GM20000 (cell line): ENCODE measurements at places on chromosomes 7 and 10.

- DNase-seq, result no peak
Measured at GRCh38 chr7:116497708-116498107, 1.8 kb upstream of the CAV2 start.

- DNase-seq, result no peak
Measured at GRCh38 chr10:17993361-17993760, 41.6 kb downstream of the SLC39A12 start.

DNA sequence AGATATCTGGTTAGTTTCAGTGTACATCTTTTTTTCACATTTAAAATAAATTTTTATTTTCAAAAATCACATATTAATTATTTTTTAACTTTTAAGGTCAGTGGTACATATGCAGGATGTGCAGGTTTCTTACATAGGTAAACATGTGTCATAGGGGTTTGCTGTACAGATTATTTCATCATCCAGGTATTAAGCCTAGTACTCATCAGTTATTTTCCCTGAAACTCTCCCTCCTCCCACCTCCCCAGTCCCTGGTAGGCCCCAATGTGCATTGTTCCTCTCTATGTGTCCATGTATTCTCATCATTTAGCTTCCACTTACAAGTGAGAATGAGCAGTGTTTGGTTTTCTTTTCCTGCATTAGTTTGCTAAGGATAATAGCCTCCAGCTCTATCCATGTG is 323.0 kb downstream of the C7orf25 start:
- DNase-seq, result no peak

DNA sequence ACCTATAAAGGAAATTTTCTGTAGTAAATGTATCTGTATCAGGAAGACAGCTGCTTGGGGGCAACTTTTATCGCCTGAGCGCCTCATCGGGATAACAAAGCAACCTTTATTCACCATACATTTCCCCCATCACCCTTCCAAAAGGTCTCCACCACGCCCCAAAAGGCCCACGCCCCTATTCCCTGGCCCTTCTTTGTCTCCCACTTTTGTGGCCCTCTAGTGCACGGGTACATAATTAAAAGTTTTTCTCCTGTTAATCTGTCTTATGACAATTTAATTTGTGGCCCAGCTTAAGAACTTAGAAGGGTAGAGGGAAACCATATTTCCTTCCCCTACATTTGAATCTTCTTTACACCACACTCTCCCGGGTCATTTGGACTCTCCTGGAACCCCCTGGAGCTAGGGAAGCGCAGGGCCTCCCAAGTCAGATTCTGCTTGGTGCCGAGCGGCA is 625 bp downstream of the RP9 start:
- peak; percentile 27 for DNase-seq

GRCh38 chr7:138992052-138992531 is 10.9 kb upstream of the KIAA1549 start:
- DNase-seq, result no peak

GRCh38 chr7:30905078-30906012 is 6.3 kb upstream of the AQP1 start:
- no peak for DNase-seq

DNA sequence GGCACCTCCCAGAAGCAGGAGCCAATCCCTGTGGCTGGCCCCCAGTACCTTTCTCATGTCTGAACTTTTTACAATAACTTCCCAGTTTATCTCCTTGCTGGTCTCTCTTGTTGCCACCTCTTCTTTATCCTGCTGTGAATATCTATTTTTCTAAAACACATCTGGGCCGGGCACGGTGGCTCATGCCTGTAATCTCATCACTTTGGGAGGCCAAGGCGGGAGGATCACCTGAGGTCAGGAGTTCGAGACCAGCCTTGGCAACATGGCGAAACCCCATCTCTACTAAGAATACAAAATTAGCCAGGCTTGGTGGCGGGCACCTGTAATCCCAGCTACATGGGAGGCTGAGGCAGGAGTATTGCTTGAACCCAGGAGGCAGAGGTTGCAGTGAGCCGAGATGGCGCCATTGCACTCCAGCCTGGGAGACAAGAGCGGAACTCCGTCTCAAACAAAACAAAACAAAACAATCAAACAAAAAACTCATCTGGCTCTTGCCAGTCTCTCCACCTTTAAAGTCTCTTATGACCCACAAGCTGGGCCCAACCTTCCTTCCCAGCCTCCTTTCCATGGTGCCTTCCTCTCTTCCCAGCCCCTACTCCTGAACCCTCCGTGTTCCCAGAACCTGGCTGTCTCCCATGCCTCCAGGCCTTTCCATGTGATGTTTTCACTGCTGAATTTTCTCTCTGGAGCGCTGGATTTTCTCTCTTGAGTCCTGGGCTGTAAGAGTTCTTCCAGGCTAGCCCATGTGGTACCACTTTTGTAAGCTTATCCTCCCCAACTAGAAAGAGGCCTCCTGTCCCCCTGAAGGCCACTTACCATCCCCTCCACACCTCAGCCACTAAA is 51.3 kb downstream of the HIP1 start:
- no peak for DNase-seq

- DNase-seq, result no peak
Measured at GRCh38 chr10:69956741-69957230, 95.9 kb upstream of the MACROH2A2 start.

DNA sequence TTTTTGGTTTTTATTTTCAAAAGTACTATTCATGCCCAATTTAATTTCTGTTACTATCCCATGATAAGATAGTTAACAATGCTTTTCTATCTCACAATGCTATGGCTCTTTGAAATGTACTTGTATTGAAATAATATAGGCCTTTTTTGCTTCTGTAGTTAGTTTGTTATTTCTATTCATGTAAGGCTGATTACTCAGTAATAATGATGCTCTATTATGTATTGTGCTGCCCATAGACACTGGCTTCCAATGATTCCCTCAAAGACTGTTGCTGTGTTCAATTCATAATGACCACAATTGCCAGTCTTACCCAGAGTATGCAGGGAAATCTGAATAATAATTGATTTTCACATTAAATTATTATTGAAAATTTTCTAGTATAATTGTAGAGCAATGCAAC is 155.5 kb upstream of the POT1 start:
- no peak for DNase-seq

- no peak for DNase-seq
Measured at GRCh38 chr7:111743244-111743847, 181.1 kb upstream of the IMMP2L start.

GRCh38 chr10:29026065-29026797 is 262.6 kb upstream of the LYZL1 start:
- DNase-seq, result no peak

DNA sequence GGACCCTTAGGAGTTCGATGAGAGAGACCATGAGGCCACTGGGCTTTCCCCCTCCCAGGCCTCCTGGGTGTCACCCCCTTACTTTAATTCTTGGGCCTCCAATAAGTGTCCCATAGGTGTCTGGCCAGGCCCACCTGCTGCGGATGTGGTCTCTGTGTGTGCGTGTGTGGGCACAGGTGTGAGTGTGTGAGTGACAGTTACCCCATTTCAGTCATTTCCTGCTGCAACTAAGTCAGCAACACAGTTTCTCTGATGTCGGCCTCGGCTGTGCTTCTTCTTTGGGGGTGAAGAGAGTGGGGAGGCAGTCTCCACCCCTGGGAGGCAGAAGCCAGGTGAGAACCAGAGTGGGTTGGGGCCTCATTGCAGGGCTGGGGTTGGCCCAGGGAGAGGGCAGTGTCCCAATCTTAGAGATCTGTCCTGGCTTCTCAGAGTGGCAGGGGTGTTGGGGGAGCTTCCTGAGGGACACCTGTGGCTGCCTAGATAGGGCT is 1.5 kb downstream of the PVRIG start:
- peak; percentile 78 for DNase-seq

GRCh38 chr10:103078676-103079075 is 114.4 kb downstream of the NT5C2 start:
- DNase-seq, result no peak

DNA sequence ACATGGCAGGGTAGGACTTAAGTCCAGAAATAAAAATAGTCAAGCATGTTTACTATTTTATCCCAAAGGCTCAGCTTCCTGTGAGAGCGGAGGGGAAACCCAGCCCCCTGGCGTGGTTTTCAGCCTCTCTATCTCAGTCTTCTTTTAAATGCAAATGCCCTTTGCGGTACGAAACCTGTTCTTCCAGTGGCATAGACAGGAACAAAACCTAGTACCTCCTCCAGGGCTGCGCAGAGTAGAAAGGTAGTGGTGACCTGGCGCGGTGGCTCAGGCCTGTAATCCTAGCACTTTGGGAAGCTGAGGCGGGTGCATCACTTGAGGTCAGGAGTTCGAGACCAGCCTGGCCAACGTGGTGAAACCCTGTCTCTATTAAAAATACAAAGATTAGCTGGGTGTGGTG is 181.3 kb upstream of the FOXK1 start:
- no peak for DNase-seq

DNA sequence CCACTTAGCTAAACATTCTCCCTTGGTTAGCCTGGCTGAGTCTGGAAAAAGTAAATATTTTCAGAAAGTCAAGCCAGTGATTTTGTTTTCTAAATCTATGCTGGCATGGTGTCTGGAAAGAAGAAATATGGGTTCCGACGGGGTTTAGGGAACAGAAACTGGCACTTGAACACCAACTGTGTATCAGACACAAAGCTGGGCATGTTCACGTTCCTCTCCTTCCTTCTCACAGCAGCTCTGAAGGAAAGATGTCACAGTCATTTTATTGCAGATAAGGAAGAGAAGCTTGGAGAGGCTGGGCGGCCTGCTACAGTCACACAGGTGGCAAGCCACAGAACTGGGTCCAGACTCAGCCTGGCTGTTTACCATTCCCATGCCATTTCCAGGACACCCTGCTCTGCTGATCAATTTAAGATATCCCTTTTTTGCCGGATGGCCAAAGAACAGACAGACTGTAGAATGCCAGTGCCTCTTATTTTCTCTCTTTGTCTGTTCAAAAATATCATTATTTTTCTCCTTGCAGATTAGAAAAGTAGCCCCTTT is 118.8 kb downstream of the HERPUD2 start:
- no peak for DNase-seq

- no peak for DNase-seq
Measured at GRCh38 chr7:34365611-34366010, 292.4 kb upstream of the NPSR1 start.

- DNase-seq, result no peak
Measured at GRCh38 chr10:117936976-117937375, 109.8 kb downstream of the RAB11FIP2 start.

- no peak for DNase-seq
Measured at GRCh38 chr7:97019710-97020225, 4.9 kb downstream of the DLX5 start.

GRCh38 chr10:49353895-49354566 is 41.9 kb downstream of the DRGX start:
- no peak for DNase-seq

DNA sequence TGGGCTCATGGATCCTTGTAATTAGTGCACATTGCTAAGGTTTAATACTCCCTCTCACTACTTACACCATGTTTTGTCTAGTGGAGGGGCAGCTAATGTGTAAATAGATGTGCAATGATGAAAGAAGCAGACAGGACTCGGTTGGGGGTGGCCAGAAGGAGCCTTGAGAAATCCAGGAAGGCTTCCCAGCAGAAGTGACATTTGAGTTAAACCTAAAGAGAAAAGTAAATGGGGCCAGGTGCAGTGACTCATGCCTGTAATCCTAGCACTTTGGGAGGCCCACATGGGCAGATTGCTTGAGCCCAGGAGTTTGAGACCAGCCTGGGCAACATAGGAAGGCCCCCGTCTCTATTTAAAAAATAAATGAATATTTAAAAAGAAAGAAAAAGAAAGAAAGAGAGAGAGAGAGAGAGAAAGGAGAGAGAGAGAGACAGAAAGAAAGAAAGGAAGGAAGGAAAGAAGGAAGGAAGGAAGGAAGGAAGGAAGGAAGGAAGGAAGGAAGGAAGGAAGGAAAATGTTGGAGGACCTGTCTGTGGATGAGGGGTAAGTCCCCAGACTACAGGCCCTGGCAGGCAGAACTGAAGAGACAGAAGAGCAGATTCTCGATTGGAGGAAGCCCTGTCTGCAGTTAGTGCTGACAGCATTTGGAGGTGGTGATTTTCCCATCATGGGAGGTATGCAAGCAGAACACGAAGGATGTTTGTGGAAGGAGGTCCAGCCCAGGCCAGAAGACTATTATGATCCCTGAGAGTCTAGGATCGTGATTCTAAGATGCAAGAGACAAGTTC is 3.6 kb downstream of the ELN start:
- DNase-seq, result no peak

- no peak for DNase-seq
Measured at GRCh38 chr7:25171071-25171470, 46.0 kb upstream of the CYCS start.

- no peak for DNase-seq
Measured at GRCh38 chr10:19570120-19570519, 246.1 kb upstream of the PLXDC2 start.

- no peak for DNase-seq
Measured at GRCh38 chr10:1923586-1923985, 186.3 kb upstream of the ADARB2 start.

DNA sequence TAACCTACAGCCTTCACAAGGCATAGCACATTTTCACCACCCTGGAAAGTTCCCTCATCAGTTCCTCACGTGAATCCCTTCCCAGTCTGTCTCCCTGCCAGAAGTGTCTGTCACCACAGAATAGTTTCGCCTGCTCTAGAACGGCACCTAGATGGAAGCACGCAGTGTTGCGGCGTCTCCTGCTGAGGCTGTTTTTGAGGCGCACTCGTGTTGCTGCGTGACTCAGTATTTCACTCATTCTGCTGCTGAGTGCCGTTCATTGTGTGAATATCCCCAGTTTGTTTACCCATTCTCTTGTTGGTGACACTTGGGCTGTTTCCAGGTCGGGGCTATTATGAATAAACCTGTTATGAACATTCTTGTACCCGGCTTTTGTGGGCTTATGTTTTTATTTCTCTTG is 12.8 kb downstream of the NOS3 start:
- DNase-seq, result no peak

DNA sequence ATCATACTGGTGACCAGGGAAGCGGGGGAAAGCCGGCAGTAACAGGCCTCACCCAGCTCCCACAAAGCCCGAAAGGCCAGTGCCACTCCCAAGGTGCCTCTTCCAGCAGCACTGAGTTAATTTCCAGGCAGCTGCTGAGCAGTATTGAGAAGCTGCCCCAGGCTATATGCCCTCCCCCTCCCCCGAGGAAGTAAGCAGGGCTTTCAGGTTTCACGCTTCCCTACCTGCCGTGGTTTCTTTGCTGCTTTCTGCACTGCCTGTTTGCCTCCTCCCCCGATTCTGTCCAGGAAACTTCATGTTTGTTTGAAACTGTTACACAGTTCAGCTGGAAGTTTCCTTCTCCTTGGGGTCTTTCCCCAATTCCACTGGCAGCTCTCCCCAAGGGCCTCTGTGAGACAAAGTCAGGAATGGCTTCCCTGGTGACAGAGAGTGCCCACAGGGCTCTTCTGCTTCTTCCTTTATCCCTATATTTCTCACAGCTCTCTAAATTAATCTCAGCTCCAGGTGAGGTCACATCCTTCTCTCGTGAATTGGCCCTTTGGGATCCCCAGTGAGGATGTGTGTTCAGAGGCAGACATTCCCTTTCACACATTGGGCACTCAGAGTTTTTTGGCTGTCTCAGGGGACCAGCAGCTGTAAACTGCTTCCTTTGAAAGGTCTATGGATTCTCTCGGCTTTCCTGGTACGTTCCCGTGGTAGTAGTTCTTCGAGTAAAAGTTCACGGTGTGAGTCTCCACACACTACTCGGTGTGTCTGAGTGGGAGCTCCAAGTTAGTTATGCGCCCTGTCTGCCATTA is 19.4 kb downstream of the C1GALT1 start:
- DNase-seq, result peak; percentile 63
